ENCODE measurements at places on chromosomes 12 and 14.

GRCh38 chr12:105876396-105876927 lies 262.3 kb downstream of the NUAK1 start:
- H3K4me3 ChIP-seq, result no peak overlapping the region
- no peak for DNase-seq
- no peaks in the 10 kb centered on the region for H3K36me3 ChIP-seq
- no peak overlapping the region for H3K27ac ChIP-seq

DNA sequence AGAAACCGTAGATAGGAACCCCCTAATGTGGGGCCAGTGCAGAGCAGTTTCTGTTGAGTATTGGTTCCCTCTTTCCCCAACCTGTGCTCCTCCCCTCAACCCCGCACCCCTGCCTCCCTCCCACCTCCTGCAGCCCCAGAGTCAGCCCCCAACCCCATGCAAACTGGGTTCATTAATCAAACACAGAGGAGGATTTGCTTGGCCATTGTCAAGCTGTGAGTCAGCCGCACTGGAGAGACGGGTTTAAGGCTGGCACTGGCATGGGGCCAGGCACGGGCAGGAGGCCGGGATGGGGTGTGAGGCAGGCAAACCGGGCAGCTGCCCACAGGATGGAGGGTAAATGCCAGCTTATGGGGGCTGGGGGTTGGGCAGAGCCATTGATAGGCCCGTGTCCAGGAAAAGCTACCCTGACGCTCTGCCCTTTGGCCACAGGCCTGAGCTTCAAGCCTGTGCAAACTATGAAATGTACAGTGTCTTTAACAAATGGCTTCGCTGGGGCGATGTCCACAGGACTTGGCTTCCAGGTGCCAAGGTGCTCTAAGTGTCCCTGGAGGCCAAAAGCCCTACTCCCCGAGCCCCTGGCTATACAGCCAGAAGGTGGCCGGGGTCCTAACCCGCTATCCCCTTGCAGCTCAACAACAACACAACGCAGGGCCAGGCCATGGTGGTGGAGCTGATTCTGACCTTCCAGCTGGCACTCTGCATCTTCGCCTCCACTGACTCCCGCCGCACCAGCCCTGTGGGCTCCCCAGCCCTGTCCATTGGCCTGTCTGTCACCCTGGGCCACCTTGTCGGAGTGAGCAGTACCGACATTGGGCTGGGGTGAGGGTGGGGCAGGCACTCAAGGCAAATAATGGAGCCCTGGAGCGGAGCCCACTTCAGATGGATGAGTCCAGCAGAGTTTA lies 1.4 kb downstream of the AQP5 start:
- H3K4me3 ChIP-seq, result no peak overlapping the region
- peaks cover 8% of the 10 kb centered on the region for H3K4me1 ChIP-seq
- no peak overlapping the region for H3K27ac ChIP-seq
- H3K36me3 ChIP-seq, result no peaks in the 10 kb centered on the region
- DNase-seq, result no peak
- H3K27me3 ChIP-seq, result peaks cover 65% of the 10 kb centered on the region

DNA sequence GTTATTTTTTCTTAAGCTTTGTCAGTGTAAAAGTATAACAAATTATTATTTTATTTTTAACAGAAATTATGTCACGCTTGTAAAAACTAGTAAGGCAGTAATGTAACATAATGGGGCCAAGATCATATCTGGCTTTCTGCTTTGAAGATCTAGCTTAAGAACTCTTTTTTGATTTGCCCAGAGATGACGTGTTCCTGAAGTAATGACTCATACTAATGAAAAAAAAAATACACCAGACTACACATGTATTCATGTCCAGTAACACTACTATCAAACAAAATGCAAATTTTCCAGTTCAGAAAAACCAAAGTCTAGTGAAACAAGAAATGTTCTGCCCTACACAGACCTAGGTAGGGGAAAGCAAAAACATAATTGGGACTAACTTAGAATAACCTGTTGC lies 432.2 kb upstream of the ATXN7L3B start:
- no peaks in the 10 kb centered on the region for H3K27me3 ChIP-seq
- no peak overlapping the region for H3K27ac ChIP-seq
- DNase-seq, result no peak
- no peak overlapping the region for H3K4me3 ChIP-seq

DNA sequence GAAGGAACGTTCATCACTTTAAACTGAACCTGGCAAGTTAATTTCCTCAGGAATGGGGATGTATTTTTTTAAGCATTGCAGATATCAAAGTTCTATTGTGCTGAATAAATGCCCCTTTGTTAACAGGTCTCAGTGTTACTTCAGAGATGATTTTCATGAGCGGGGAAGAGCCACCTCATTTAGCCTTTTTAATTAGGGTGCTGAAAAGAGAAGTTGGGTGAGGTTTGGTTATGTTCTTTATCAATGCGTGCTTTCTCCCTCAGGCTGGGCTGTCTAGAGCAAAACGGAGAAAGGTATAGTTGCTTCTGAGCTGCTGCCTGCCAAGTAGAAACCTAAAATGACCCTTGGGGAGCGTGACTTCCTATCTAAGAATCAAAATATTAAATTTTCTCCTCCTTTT lies 8.0 kb upstream of the HIP1R start:
- no peak for DNase-seq
- peaks cover 2% of the 10 kb centered on the region for H3K4me1 ChIP-seq
- no peak overlapping the region for H3K4me3 ChIP-seq
- H3K27ac ChIP-seq, result no peak overlapping the region
- H3K36me3 ChIP-seq, result no peaks in the 10 kb centered on the region
- peaks cover 23% of the 10 kb centered on the region for H3K27me3 ChIP-seq

- no peak for DNase-seq
- H3K4me1 ChIP-seq, result no peaks in the 10 kb centered on the region
- no peak overlapping the region for H3K27ac ChIP-seq
Observed at GRCh38 chr12:131795064-131795463, 33.1 kb upstream of the MMP17 start.
